ENCODE measurements at places on chromosomes 7 and 10.

GRCh38 chr7:135211179-135211945 is at the start of gene WDR91:
TSS of gene WDR91 (minus strand) at chr7:135211526. CDS start at chr7:135211502, 24 bp downstream.
- peak; percentile 91 for DNase-seq

GRCh38 chr7:154750353-154750801 is 252.5 kb downstream of the PAXIP1 start:
- no peak for DNase-seq

DNA sequence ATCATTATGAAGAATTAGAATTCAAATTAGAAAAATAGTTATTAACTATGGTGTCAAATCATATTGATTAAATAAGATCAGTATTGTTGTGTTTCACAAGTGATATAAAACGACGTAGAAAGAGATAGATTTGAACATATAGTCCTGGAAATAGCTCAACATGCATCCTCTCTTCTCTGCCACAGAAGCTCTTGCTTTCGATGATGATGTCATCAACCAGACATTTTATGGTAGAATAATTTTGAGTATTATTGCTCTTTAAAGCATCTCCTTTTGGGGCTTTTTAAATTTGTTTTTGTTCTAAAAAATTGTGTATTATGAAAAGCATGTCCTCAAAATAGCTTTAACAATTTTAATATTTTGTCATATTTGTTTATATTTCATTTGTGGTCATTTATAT is 95.0 kb downstream of the DGKB start:
- DNase-seq = no peak

DNA sequence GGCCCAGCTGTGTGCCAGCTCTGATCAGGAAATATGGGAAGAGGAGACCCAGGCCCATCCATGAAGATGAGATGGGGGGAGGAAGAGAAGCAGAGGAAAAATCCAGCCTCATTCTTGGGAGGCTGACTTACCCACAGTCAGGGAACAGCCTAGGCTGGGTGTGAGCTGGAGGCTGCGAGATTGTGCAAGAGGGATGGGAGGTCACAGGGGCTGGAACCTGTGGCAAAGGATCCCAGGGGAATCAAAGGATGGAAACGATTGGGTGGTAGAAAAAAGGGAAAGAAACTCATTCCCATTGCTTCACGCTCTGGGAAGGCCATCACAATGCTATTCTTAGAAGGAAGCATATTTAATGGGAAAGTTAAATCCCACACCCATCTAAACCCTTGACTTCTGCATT is 26.7 kb upstream of the CRHR2 start:
- DNase-seq = no peak

DNA sequence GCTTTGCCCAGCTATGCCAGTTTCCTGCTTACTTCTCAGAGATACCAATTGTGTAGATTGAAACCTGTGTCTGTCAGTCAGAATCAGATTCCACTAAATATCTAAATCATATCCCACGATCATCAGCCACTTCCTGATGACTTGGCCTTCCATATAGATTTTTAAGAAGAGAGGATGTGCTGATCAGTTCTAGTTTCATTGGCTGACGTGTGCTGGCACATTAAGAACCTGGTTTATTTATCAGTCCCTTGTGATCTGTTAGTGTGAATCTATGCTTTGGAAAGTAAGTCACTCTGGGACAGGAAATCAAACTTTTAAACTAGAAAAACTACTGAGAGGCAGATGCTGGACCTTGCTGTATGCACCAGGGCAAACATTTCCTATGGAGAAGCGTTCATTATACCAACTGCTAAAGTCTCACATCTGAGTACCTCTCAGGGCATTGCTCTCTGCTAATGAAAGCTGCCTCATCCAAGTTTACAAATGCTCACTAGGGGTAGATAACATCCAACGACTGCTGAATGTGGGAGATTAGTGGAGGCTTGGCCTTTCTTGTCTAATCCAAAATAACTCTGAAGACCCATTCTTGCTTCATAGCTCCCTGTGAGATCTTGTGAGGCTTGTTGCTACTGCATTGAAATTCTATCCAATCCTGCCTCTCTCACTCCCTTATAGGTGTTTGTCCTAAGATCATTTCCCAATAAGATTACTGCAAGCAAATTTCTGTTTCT is 109.1 kb downstream of the ARL4A start:
- DNase-seq = no peak

GRCh38 chr7:149477494-149478443 is 16.9 kb upstream of the ZNF777 start:
- DNase-seq = no peak

DNA sequence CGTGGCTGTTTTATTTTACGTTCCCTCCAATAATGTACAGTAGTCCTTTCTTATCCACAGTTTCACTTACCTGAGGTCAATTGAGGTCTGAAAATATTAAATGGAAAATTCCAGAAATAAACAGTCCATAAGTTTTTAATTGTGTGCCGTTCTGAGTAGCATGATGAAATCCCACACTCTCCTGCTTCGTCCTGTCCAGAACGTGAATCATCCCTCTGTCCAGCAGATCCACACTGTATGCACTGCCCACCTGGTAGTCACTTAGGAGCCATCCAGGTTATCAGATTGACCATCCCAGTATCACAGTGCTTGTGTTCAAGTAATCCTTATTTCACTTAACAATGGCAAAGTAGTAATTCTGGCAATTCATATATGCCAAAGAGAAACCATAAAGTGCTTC is 46.3 kb downstream of the STARD3NL start:
- no peak for DNase-seq
